Dermis blood vessel endothelial cell (primary cell): ENCODE measurements at places on chromosomes 5 and 9.
A peak's percentile ranks its signal among the peaks of the same experiment; 100 is the strongest.

- no peak for DNase-seq
Measured at GRCh38 chr5:52010454-52010853, 627.2 kb downstream of the ISL1 start.

DNA sequence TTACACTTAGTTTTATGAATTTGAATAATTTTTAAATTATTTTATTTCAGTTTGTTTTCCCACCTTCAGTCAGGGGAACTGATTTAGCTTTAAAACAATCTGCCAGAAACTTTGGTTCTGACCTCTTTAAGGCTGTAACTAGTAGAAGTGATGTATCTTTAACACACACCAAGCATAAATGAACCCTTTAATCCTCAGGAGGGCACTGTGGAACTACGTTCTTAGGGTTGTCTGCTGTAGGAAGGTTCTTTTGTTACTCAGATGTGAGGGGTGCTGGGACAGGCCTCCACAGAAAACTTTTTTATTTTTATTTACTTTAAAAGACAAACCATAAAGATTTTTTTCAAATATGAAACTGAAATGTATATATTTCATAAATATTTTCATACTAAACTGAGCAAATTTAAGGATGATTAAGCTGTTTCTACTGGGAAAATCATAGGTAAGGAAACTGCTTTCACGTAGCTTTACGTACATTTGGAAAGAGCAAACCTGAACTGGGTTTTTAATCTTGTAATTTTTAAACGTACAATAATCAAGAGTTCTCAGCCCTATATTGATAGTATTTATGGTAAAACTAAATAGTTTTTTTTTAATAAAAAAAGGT, 5.3 kb downstream of the KLF4 start:
- peak; percentile 88 for DNase-seq

GRCh38 chr5:16755641-16756040, 138.8 kb upstream of the RETREG1 start:
- DNase-seq = no peak

GRCh38 chr5:179274321-179275315, 70.6 kb downstream of the ADAMTS2 start:
- DNase-seq = no peak

DNA sequence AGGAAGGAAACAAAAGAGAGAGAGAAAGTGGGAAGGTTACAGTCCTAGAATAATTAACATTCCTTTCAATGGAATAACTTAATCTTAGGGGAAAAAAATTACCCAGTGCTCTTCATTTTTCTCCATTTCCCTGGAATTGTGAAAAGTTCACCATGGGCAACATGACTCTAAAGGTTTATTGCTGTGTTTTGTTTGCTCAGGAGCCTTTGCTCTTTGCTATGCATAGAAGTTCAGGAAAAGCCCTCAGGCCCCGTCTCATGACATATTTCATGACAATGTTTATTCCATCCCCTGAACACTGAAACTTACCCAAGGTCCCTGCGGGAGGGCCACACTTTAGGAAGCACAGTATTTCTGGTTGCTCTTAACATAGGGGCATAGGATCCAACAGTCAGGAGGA, 9.8 kb upstream of the CTSL start:
- no peak for DNase-seq

DNA sequence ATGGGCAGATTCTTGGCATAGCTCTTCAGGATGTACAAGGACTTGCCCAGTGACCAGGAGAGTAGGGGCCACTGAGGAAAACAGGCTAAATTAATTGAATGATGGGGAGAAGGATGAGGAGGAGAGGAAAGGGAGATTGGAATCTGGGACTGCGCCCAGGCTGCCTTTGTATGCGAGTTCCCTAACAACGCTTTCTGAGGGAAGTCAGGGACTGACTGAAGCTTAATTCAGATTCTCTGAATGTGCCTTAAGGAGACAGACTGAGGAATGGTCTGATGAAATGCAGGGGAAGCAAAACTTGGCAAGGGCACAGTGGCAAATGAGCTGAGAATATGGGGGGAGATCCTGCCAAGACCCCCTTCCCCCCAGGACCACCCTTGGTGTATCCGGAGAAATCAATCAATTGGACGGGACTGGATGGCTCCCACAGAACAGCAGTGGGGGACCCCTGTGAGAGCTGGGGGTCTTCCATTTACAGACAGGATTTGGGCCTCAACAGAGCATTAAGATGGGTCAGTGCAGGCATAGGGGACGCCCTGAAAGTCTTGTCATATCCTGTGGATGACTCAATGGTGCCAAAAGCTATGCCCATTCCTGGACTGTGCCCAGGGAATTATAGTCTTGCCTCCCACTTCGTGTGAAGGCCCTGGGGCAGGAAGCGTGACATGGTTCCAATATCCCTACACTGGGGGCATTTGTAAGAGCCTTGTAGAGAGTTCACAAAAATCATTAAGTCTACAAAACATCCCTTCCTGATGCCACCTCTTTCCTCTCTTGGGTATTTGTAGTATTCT, 215.5 kb upstream of the TNC start:
- DNase-seq = no peak

DNA sequence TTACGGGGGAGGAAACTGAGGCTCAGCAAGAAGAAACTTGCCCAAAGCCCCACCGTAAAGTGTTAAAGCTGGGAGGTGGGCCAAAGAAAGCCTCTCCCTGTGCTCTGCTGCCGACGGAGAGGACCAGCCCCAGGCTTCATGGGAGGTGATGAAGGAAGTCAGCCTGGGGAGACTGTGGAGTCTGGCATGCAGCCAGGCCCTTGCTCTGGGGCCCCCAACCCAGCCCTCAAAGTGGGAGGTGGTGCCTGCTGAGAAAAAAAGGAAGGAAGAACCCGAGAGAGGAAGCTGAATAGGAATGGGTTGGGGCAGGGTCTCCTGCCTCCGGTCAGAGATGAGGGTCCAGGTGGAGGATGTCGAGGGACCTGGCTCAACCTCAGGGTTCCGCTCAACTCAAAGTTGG, 3.8 kb downstream of the RNF44 start:
- DNase-seq = peak; percentile 18

- DNase-seq = no peak
Measured at GRCh38 chr9:88187631-88188030, 49.4 kb upstream of the SPATA31C2 start.

GRCh38 chr9:108783731-108784495, 71.9 kb downstream of the ACTL7B start:
- peak; percentile 12 for DNase-seq

- no peak for DNase-seq
Measured at GRCh38 chr9:135394131-135394530, 85.5 kb upstream of the PPP1R26 start.

- DNase-seq = no peak
Measured at GRCh38 chr9:111423389-111423788, 60.8 kb downstream of the ECPAS start.

GRCh38 chr9:128551657-128552152, 682 bp upstream of the SPTAN1 start:
- peak; percentile 37 for DNase-seq

- DNase-seq = peak; percentile 25
Measured at GRCh38 chr9:13446938-13447842, 167.7 kb upstream of the MPDZ start.

DNA sequence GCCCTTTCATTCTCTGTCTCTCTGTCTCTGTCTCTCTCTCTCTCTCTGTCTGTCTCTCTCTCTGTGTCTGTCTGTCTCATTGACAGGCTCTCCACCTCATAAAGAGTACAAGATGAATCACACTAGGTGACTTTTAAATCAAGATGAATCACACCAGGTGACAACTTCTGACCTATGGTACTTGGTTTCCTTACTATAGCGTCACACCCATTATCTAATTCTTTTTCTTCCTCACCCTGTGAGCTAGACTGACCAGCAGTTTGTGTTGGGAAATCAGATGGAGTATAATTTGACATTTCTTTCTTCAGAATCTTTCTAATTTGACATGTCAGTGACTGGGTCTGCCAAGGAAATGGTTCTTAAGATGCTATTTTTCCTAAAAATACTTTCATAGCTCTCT, 232.9 kb downstream of the ARRDC3 start:
- no peak for DNase-seq

DNA sequence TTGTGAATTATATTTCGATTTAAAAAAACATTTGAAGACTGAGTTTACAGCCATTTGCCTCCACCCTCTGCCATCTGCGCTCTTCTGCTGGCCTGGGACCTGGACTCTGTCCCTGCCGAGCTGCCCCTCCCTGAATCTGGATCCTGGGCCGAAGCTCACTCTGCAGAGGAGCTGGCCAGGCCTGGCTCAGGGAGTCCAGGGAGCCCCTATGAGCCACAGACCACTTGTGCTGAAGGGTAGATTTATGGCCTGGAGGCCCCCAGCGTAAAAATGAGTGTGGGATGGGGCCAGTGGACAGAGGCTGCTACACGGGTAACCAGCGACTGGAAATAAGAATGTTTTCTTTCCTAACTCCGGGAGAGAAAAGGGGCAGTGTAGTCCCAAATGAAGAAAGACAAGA, 129.8 kb downstream of the FGF18 start:
- DNase-seq = no peak

DNA sequence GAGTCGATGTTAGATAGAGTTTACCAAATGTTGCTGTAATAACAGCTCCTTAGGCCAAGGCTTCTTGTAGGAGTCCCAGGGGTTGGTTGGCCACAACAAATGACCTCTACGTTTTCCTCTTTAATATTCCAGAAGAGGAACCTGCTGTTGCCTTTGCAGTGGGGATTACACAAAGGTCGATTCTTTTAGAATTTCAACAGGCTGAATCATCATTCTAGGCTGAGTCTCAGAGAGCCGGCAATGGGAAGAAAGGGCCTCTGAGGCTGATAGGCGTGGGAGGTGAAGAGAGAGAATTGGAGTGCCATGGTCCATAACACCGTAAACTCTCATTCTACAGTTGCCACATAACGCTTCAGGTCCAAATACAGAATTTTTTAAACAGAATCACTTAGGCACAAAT, 405.9 kb upstream of the DAP start:
- no peak for DNase-seq

DNA sequence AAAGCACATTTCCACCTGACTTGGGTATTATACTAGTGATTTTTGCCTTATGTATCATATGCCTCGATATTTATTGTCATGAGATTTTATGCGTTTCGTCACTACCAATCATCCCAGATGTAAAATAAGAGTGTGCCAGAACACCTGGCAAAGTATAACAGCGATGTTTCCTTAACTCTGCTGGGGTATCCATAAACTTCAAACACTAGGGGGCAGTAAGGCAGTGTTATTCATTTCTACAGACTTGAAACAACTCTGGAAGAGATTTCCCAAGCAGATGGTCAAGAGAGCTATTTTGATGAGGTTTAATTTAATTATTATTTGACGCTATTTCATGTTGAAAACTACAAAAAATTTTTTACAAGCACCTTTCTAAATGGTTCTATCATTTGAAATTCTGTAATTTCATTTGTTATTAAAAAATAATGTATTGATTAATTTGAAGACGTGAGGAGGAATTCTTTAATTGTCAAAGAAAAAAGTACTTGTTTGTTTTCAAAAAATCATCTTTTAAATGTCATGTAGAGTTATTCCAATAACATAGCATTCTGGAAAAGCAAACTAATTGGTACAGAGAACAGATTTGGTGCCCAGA, 388.5 kb upstream of the CTNND2 start:
- DNase-seq = no peak

- no peak for DNase-seq
Measured at GRCh38 chr9:128728298-128728697, 4.4 kb upstream of the ZDHHC12 start.

DNA sequence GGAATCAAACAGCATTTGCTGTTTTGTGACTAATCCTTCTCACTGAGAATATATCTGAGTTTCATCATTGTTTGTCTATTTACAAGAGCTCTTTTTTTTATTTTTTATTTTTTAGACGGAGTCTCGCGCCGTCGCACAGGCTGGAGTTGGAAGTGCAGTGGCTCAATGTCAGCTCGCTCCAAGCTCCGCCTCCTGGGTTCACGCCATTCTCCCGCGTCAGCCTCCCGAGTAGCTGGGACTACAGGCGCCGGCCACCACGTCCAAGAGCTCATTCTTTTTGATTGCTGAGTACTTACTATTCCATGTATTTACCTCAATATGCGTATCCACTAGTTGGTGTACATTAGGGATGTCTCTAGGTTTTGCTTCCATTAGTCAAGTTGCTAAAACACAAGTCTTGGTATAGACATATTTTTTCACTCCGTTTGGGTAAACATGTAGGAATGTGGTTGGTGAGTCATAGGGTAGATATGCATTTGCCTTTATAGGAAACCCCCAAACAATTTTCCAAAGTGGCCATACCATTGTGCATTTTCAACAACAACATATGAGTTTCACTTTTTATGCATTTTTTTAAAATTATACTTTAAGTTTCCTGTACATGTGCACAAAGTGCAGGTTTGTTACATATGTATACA, 1005.0 kb upstream of the CDH10 start:
- no peak for DNase-seq

GRCh38 chr5:33937017-33937706, 976 bp downstream of the RXFP3 start:
- no peak for DNase-seq

DNA sequence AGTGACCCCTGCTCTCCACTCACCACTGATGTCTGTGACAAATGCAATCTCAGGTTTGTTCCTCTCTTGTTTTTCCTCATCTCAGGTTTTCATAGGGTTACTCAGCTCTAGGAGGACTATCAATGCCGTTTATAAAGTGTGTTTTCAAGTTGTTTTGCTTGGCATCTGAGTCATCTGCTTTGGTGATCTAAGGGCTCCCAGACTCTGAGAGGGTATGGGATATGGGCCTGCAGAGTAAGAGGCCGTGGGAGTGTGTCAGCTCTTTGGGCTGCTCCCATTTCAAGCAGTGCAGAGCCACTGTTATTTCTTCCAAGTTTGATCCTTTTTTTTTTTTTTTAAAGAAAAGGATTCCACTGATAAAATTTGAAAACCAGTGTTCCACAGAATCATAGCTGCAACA, 46.3 kb downstream of the NNT start:
- DNase-seq = no peak

GRCh38 chr9:69292078-69292477, 32.9 kb upstream of the ENTREP1 start:
- peak; percentile 5 for DNase-seq

- no peak for DNase-seq
Measured at GRCh38 chr5:81290146-81290545, 11.2 kb upstream of the ZCCHC9 start.

DNA sequence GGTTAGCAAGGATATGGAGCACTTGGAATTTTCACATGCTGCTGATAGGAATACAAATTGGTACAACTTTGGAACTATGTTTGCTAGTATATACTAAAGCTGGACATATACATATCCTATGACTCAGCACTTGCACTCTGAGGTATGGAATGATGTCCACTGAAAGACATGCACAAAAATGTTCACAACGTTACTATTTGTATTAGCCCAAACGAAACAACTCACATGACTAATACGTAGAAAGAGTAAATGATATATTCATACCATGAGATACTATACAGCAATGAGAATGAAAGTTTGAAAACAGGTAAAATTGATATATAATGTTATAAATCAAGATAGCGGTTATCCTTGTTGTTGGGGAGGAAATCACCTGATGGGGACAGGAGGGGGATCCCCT, 45.5 kb upstream of the CDC42SE2 start:
- DNase-seq = no peak

- DNase-seq = no peak
Measured at GRCh38 chr9:20065046-20065445, 276.2 kb upstream of the SLC24A2 start.

GRCh38 chr5:159290741-159291140, 27.7 kb downstream of the UBLCP1 start:
- DNase-seq = no peak
